ENCODE measurements at places on chromosomes 5 and 9. TPM values are rescaled to one million over a fixed set of nuclear protein-coding genes. Genes with fewer than 3 reads are reported as not detected.

RAB3C gene
- not detected for total RNA-seq

TBC1D13 gene
- total RNA-seq: 12.7 TPM

LRRC19 gene
- total RNA-seq: not detected

TMEM171 gene
- total RNA-seq: 1.8 TPM

SHLD3 gene
- 3.6 TPM for total RNA-seq

IFNK gene
- total RNA-seq: not detected

GPR150 gene
- total RNA-seq: 0.66 TPM

BRINP1 gene
- total RNA-seq: under 0.01 TPM

ZBTB34 gene
- total RNA-seq: 10.0 TPM

SLC6A7 gene
- total RNA-seq: not detected

FOXD4L6 gene
- total RNA-seq: not detected

PCDHGA2 gene
- 6.6 TPM for total RNA-seq

SGCD gene
- total RNA-seq: 22.0 TPM
